ENCODE measurements at places on chromosomes 3 and 15.
A peak's percentile ranks its signal among the peaks of the same experiment; 100 is the strongest.

- no peak for DNase-seq
Measured at GRCh38 chr3:39241561-39241960, 38.3 kb downstream of the CX3CR1 start.

- peak; percentile 95 for DNase-seq
Measured at GRCh38 chr15:29668120-29668602, 154.1 kb downstream of the TJP1 start.

DNA sequence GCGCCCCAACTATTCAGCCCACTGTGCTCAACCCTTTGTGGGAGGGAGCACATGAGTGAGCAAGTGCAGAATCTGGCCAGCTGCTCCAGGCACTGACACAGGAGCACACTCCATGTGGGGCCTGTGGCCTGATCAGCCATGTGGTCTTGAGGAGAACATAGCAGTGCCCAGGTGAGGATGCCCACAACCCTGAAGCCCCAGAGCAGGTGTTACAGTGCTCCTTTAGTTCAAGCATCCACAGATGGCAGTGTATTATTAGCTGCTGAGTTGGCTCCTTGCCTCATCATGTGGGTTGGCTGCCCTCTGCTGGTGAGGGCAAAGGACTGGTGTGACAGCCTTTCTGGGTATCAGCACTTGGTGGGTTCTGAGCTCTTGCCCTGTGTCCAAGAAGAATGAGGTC, 1588.2 kb downstream of the SI start:
- DNase-seq = peak; percentile 57

DNA sequence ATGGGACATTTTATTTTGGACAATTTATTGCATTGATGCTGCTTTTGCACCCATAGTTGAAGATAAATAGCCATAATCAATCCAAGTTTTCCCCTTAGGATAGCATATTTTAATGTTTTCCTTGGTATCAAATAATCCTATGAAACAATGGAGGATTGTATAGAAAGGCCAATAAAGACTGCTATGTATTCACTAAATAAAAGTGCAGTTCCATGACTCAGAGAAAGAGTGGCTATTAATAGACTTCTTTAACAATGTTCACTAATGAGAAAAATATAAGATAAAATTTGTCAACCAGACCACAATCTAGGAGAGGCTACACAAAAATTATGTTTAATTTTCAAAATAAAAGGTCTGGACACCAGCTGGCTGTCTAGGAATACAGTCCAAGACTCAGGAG, 560.9 kb upstream of the AGTR1 start:
- no peak for DNase-seq

GRCh38 chr15:77071305-77072223, 655 bp upstream of the TSPAN3 start:
- no peak for DNase-seq

DNA sequence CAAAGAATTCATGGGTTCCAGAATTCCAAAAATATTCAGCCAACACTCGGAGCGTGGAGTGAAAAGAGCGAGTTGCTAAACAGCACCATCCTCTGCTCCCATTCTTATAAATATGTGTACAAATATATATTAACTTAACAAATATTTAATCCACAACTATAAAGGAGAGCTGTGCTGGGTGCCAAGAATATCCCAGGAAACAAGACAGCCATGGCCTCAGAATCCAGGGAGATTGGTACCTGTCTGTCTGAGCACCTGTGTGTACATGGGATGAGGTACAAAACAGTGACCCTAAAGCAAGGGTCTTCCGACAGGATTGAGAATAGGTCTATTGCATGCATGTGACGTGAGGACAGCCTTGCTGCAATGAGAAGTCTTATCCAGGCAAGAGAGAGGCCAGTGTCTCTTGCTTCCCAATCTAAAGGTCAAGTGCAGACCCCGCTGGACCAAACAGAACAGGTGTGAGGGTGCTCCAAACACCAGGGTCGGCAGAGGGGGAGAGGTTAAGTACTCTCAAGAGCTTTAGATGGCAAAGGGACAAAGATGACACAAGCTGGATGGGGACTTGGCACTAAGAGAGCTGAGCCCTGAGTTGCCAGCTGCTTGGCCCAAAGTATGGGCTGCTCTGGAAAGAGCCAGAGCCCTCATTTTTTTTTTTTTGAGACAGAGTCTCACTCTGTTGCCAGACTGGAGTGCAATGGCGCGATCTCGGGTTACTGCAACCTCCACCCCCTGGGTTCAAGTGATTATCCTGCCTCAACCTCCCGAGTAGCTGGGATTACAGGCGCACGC, 36.2 kb downstream of the HOMER2 start:
- no peak for DNase-seq

DNA sequence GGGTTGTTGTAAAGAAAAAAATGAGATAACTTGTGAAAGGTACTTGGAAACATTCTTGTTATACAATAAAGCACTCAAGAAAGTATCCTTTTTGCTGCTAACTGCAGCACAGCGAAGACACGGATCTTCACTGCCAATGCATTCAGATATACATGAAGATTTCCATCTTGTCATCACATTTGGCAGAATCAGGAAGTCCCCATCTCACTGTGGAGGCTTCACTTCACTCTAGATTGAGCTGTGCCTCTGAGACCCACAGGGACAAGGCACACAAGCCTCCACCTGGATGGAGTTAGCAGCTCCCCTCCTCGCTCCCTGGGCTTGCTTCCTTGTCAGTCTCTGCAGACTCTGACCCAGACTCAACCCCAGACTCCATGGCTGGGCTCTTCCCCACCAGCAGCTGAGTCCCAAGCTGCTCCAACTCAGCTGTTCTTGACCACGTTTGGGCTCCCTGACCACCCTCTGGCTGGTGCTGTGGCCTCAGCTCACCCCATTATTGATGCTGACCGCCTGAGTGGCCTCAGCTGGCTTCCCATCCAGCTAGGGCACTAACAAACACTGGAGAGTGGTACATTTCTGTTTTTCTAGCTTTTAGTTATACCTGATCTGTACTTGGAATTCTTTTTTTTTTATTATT, 45.4 kb upstream of the SMAD3 start:
- DNase-seq = no peak

- DNase-seq = no peak
Measured at GRCh38 chr15:66653852-66654251, 48.2 kb upstream of the SMAD6 start.

DNA sequence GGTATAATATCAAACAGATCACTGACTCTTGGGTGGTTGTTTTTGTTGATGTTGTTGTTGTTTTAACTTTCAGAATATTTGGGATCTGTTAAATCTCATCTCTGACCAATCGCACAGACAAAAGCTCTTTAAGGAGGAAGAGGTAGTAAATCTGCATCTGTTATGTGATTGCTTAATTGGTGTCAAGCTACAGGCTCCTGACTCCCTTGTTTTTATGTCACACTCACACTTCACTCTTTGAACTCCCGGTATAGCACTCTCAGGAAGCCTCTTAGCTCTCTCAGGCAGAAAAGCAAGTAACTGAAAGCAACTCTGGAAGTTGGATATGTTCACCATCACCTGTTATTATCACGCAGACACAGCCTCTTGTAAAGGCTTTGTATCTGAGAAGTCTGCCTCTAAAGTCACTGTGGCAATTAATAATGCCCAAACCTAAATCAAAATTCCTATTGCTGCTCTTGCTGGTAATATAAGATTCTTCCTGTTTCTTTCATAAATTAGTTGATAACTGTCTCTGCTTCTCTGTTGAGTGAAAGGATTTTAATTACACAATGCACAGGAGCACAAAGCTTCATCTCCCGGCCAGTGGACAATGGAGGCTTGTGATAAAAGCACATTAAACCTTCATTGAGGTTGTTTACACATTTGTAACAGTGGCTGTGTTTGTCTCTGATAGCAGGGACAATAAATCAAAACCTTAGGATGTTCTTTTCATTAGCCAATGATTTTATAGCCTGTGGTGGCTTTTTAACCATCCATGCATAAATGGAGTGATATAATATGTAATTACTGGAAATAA, 576.7 kb downstream of the MFSD1 start:
- no peak for DNase-seq

DNA sequence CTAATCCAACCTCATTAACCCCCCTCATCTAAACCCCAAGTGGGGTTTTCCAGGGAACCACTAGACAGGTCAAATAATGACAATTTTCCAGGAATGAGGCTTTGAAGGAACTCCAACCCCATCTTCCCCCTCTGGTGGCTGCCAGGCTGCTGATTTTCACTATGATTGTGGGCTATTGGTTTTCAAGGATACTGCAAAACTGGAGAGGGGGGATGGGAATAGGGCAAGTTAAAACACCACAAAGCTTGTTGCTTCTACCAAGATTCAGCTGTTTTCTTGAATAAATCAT, 10.4 kb upstream of the ZNF662 start:
- no peak for DNase-seq

GRCh38 chr3:19364148-19364547, 215.8 kb downstream of the KCNH8 start:
- DNase-seq = peak; percentile 2

GRCh38 chr15:62847900-62848489, 194.6 kb upstream of the TPM1 start:
- DNase-seq = peak; percentile 77

DNA sequence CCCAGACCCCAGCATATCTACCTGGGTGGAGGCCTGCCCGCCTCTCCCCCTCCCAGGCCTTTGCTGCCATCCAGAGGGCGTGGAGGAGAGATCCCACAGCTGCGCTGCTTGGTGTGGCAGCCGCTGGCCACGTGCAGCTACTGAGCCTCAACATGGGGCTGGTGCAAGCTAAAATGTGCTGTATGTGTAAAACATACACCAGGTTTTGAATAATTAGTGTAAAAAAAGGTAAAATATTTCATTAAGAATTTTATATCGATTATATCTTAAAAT, 95.8 kb downstream of the SEC22A start:
- DNase-seq = no peak

DNA sequence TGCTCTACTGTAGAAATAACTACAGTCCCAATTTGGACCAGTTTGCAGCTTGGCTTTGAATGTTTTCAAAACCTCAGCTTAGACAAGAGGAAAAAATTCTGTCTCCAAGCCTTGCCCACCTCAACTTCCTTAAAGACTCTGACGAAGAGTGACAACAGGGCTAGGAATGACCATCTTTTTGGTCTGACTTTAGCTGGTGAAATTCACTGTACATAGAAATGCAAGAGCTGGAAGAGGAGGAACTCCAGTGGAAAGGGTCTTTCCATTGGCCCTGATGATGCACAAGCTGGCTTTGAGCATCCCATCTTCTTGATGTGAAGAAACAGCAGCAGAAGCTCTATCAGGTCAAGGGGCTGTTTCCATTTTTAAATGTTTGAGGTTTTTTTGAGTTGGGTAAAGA, 22.7 kb upstream of the SH3BP5 start:
- DNase-seq = no peak

GRCh38 chr3:101861789-101862415, 12.6 kb downstream of the NFKBIZ start:
- DNase-seq = no peak

DNA sequence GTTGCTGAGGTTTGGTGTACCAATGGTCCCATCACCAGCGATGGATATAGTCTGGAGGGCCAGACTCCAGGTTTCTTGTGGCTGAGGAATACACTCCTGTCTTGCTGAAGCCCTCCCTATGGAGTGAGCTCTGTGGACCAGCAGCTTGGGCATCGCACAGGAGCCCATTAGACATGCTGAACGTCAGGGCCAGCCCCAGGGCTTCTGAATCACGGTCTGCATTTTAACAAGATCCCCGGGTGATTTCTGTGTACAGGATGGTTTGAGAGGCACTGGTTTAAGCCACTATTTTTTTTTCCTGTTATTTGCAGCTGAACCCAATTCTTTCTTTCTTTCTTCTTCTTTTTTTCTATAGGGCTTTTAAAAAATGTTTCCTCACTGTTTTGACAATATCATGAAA, 69.5 kb upstream of the XCR1 start:
- no peak for DNase-seq

DNA sequence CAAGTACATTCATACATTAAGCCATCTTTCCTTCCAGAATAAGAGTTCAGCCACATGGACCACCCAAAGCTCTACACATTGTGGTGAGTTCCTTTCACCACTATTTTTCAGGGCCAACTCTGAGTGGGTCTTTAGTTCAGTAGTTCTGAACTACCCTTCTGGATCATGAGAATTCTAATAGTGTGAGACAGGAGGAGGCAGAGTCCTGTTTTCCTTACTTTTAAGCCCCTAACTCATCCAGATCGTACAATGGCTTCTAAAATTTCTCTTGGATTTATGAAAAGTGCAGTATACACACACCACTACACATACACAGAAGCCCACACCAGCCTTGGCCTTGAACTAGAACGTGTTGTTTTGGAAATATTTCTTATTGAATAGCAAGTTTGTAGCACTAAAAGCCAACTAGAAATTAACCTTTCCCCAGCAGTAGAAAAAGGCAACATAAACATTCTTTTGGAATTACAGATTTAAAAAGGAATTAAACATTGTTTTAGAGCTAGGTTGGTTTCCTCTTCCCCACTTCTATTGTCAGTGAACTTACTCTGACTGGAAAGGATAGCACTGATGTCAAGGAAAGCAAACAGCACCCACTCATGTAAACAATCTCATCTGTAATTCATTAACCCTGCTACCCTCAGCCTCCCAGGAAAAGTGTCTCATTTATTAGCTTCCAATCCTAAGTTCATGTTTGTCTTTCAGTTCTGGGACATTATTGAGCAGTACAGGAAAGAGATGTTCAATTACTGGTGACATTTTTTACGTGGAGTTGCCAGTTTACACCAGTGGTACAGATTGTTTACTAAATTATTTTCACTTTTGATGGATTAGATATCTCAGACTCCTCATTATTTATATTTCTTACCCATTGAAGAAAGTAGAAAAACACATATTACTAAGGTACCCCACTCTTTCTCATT, 95.7 kb upstream of the AGTR1 start:
- no peak for DNase-seq

- DNase-seq = no peak
Measured at GRCh38 chr3:3281024-3281423, 101.5 kb upstream of the CRBN start.

All from cardiac fibroblast (primary cell).